Adrenal gland (tissue), 19 donors: ENCODE measurements at places on chromosomes 5 and 9. TPM values are rescaled to one million over a fixed set of nuclear protein-coding genes. Genes with fewer than 3 reads are reported as not detected.

CCL27 gene
- total RNA-seq: not detected

GRCh38 chr9:108579757-108580439 is 275.9 kb downstream of the ACTL7B start:
- no peak overlapping the region for H3K27ac ChIP-seq
- no peaks in the 10 kb centered on the region for H3K4me1 ChIP-seq
- no peaks in the 10 kb centered on the region for H3K27me3 ChIP-seq
- DNase-seq: peak; percentile 61
- H3K4me3 ChIP-seq: no peak overlapping the region

DNA sequence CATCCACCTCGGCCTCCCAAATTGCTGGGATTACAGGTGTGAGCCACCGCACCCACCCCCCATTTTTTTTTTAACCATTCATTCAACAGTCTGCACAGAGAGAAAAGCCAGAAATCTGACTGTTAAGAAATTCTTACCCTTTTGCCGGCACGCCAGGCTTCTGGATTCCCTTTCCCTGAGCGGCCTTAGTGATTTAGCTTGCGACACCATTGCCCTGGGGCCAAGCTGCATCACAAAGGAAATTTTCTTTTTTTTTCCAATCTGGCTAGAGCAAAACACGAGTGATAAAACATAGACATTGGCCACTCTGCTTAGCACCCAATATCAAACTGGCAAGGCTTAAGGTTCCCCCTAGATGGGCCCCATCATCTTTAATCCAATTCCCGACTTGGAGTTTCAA is 21.2 kb upstream of the ATOSB start:
- H3K27ac ChIP-seq: no peak overlapping the region
- no peaks in the 10 kb centered on the region for H3K27me3 ChIP-seq
- DNase-seq: no peak
- H3K36me3 ChIP-seq: no peaks in the 10 kb centered on the region
- H3K4me1 ChIP-seq: no peaks in the 10 kb centered on the region

- H3K27ac ChIP-seq: no peak overlapping the region
- DNase-seq: no peak
- no peaks in the 10 kb centered on the region for H3K36me3 ChIP-seq
- no peak overlapping the region for H3K4me3 ChIP-seq
Observed at GRCh38 chr9:87392086-87392485, 105.6 kb upstream of the DAPK1 start.

- H3K36me3 ChIP-seq: no peaks in the 10 kb centered on the region
- H3K4me3 ChIP-seq: no peak overlapping the region
- no peak for DNase-seq
Observed at GRCh38 chr9:128551657-128552152, 682 bp upstream of the SPTAN1 start.

- H3K4me1 ChIP-seq: no peaks in the 10 kb centered on the region
- no peak overlapping the region for H3K27ac ChIP-seq
- H3K4me3 ChIP-seq: no peak overlapping the region
- H3K36me3 ChIP-seq: no peaks in the 10 kb centered on the region
Observed at GRCh38 chr5:50702615-50703366, 36.4 kb downstream of the PARP8 start.

DNA sequence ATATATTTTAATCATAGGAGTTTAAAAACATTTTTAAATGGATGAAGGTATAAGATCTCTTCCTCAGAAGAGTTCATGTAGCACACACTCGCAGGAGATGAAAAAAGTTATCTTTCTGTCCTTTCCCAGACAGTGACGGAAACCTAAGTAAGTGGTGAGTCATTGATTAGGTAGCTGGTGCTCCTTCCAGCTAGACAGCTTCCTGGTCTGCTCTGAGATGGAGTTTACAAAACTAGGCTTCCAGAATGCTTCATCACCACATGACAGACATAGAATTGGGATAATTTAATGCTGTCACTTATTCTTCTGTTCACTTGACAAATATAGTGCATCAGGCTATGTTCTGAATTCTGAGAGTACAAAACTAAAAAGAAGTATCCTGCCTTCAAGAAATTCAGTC is 2393.0 kb upstream of the C9orf72 start:
- no peak for DNase-seq
- no peaks in the 10 kb centered on the region for H3K4me1 ChIP-seq
- no peaks in the 10 kb centered on the region for H3K36me3 ChIP-seq
- H3K4me3 ChIP-seq: no peak overlapping the region

DNA sequence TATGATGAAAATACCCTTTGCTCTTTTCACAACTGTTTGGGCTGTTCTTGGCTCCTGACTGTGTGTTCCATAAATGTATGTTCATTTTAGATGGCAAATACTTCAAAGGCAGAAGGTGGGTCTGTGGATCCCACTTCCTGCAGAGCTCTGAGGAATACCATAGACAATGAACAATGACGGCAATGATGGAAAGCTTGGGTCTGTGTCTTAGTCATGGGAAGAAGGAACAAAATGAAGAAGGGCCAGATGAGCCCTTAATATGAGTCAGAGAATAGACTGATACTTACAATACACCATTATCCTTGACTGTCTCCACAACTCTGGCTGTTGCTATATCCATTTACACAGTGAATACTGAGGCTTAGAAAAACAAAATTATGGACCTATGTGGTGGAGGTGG is 126.0 kb downstream of the SLIT3 start:
- H3K36me3 ChIP-seq: no peaks in the 10 kb centered on the region
- H3K27me3 ChIP-seq: no peaks in the 10 kb centered on the region
- no peak overlapping the region for H3K4me3 ChIP-seq
- H3K27ac ChIP-seq: no peak overlapping the region
